ENCODE measurements at places on chromosomes 2 and 18.

DNA sequence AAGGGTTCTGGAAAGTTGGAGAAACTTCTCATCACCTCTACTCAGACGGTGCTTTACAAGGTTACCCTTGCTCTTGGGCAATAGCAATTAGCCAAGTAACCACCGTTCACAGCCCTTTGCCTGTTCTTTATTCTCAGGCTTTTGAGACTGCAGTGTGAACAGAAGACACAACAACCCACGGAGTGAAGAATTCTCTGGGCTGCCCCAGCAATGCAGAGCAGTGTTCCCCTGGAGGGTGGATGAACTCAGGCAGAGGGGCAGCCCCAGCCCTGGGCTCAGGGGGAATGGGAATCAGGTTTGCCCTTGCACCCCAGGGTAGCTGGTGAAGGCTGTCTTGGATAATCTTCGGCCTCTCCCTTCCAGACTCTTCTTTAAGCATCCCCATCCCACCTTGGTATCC is 69.1 kb downstream of the MCFD2 start:
- no peak for DNase-seq

DNA sequence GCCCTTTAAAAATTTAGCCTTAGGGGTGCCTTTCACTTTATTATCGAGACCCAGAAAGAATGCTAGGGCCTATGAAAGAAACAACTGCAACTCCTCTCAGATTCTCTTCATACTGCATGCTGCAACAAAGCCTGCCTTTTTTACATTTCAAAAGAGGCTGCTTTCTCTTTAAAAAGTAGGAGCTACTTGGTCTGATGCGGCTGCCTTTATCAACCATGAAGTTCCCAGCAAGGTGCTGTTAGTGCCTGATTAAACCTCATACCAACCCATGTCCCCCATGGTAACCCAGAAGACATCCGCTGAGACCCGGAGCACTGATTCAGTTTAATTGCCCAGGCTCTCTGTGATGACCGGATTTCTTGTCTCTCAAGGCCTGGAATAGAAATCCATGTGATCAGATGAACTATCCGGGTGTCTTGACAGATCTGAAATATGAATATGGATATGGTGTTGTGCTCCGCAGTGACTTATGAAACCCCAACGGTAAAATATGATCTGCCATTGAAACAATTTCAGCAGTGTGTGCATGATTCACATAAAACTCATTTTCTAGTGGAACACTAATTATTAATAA is 368.3 kb downstream of the ZNF521 start:
- no peak for DNase-seq

DNA sequence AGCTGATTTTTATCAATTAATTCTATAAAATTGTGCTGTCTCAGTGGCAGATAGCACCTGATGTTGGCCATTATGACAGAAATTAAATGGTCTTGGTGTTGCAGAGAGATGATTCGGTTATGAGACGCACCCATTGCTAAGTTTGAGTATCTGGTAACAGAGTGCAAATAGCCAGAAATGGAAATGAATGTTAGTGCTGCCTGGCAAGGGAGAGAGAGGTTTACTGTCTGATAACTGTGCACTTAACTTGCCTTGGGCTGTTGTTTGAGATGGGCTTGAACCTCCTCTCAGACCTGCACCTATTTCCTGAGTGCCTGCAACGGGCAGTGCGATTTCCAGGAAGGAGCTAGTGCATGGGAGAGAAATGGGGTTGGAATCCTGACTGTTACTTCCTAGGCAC is 11.7 kb downstream of the DPYSL5 start:
- DNase-seq, result no peak

GRCh38 chr2:20111311-20112131 is 60.1 kb upstream of the LAPTM4A start:
- no peak for DNase-seq

DNA sequence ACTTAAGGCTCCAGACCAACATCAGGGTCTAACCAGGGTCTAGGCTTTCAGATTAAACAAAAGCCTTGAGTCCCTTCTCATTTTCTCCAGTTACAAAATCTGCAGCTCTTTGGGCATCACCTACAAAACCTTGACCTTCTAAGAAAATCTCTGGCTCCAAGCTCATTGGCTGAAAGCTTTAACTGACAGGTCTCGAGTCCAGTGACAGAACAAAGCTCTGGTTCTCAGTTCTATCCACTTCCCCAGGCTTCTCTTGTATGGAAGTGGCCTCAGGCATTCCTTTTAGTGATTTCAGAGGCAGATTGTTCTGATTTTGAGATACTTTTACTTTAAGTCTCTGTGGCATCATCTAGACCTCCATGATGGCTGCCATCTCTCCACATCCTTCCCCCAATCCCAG is 11.3 kb downstream of the SIX2 start:
- DNase-seq, result no peak

DNA sequence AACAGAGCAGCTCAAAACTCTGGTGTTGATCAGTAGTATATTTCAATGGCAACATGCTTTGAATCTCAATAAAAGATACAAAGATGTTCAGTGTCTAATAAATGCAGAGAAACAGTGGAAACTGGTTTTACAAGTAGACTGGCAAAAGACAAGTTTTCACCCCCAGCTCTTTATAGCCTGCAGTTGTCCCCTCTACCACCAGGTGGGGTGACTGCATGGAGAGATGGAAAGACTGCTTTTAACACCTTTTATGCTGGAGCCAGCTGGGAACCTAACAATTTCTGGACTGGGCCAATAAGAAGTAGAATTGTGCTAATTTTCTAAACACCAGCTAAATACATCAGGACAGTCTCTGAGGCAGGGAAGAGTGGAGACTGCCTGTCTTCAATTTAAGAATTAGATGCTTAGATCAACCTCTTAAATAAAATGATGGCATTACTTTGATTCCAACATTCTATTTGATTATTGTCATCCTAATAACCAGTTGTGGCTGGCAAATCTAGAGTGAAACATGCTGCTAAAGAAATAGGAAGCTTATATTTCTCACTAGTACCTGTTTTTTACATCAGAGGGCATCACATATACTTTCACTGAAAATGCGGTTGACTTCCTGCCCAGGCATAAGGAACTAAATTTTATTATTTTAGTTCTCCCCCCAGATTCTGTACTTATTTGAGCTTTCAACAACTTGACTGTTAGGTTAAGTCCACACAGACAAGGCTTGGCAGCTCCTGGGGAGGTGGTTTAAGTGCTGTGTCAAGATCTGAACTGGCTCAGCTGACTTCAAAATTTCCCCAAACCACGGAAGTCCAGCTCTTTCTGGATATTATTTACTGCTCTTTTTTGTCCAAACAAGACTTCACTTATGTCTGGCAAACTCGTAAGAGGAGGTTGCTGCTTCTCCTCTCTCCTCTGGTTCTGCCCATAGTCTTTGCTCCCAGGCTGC is 140.5 kb downstream of the TPGS2 start:
- peak; percentile 52 for DNase-seq

DNA sequence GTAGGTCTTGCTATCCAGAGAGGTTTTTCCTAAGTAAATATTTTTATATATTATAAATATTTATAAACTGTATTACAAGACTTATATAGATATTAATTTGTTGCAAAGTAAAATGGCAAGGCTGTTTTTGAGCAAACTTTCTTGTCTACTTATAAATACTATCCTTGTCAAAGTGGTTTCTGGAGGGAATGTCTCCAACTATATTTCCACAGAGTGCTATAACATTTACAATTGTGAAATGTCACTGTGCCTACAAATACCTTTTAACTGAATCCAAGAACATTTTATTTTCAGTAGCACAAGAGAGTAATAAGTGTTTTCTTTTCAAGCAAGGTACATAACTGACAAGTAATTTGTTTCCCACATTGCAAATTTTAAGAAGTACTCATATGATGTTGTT is 256.8 kb downstream of the ZNF385B start:
- no peak for DNase-seq

- no peak for DNase-seq
These were observed 27.4 kb upstream of the CATIP start for GRCh38 chr2:218329027-218329825.

DNA sequence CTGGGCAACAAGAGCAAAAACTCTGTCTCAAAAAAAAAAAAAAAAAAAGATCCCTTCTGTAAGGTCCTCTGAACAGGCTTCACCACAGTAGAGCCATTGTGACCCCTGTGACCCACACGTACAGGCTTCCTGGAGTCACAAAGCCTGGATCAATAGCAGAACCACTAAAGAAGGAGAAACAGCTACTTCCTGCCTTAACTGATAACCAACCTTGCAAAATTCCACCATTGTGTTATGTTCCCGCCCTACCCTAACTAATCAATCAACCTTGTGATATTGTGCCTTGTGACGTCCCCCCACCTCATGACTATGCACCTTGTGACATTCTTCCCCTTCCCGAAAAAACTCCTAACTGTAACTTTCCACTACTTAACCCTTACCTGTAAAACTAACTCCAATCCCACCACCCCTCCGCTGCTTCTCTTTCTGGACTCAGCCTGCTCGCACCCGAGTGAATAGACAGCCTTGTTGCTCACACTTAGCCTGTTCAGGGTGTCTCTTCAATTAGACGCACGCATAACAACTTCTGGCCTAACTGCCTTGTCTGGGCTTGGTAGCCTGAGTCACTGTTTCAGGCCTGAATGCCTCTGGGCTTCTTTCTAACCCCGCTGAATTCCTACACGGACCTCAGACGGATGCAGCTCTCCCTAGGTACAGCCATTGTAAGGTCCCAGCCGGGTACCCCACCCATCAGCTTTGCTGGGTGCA is 13.9 kb downstream of the SCYGR8 start:
- DNase-seq, result no peak

GRCh38 chr2:100272841-100273329 is 49.4 kb downstream of the LONRF2 start:
- DNase-seq, result no peak

DNA sequence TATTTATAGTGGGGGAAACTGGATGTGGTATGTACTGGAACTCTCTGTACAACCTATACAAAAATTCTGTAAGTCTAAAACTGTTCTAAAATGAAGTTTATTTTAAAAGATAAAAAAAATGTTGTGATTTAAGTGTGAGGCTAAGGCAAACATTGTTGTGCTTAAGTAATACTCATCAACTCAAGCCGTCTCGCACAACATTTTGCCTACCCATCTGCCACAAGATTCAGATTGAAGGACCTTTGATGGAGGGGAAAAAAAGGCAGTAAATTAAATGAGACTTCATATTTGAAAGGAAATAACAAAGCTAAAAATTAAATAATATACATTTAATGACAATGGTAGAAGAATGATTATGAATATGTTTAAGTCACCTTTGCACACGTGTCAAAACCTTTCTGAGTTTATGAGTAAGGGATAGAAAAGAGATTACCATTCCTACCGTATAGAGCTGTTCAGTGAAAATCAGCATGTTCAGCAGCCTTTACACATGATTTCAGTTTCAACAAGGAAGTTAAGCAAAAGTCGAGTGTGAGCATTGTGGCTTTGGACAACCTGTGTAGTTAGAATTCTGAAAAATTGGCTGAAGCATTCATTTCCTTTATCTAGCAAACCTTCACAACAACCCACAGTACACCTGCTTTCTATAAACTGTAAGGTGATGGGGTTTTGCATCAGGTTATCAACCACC is 499.3 kb downstream of the IRS1 start:
- no peak for DNase-seq

DNA sequence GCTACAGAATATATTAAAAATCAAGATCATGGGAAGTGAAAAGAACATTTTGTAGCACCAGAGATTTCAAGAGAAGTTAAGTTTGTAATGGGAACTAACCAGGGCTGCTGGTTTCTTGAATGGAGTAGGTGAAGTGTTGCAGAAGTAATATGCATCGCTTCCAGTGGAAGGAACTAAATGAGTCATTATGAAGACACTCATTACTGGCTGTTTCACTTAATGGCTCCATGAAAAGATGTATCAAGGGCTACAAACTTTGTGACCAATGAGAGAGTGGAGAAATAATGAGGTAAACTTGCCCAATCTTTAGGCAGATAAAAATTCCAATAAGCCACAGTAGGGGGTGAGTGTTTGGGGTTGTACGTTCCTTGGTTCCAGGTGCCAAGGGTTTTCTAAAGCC is 380.4 kb upstream of the POU3F3 start:
- no peak for DNase-seq

DNA sequence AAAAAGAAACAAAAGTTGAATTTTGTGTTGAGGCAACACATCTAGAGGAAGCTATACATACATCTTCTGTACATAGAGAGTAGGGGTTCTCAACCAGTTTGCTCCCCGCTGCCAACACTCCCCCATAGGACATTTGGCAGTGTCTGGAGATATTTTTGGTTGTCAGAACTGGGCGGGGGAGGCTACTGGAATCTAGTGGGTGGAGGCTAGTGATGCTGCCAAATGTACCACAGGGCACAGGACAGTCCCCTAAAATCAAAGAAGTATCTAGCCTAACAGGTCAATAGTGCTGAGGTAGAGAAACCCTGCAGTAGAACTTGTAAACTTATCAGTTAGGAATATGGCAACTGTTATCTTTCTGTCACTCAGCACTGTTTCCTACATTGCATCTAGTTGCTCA is 21.3 kb downstream of the ADAM23 start:
- DNase-seq, result no peak

GRCh38 chr18:10564975-10565773 is 39.3 kb downstream of the NAPG start:
- DNase-seq, result no peak

GRCh38 chr18:62881509-62882016 is 166.2 kb downstream of the PHLPP1 start:
- peak; percentile 91 for DNase-seq

All from SHP77 (cell line).